ENCODE measurements at places on chromosomes 5 and 9. TPM values are rescaled to one million over a fixed set of nuclear protein-coding genes. Genes with fewer than 3 reads are reported as not detected.

ARID3C gene
- total RNA-seq = not detected

ENHO gene
- 1.9 TPM for total RNA-seq

ADAMTS19 gene
- total RNA-seq = 45.1 TPM

NOXA1 gene
- total RNA-seq = not detected

GPR150 gene
- not detected for total RNA-seq

TMEM215 gene
- not detected for total RNA-seq

SLC6A7 gene
- not detected for total RNA-seq

SSBP2 gene
- total RNA-seq = 109 TPM

PRRX2 gene
- 16.5 TPM for total RNA-seq

TSSK1B gene
- not detected for total RNA-seq

SOWAHA gene
- total RNA-seq = not detected

FAM13B gene
- total RNA-seq = 7.7 TPM

Measured in H4 (cell line).